IMR-90 (cell line): ENCODE measurements at places on chromosomes 12 and 14.

DNA sequence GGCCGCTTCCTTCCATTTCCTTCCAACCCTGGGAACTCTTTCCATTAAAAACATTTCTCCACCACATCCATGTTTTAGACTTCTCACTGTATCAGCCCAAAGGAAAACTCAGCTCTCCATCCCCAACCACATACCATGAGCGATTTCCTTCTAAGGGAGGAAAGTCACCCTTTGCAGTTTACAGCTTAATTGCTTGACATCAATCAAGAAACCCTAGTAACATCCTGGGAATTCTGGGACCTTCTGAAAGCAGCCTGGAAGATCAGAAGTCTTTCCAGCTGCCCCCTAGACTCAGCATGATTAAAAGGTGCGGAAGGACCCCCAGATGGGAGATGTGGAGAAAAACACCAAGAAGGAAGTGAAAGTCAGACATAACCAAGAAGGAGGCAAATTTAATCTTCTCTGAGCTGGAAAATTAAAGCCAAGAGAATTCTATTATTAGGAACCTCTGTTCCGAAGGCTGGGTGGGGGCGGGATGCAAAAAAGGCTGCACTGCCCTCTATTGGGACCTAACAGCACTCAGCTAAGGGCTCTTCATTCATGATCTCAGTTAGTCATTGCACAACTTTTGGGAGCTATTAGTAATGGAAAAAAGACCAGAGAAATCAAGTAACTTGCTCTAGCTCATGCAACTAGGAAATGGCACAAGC lies 73.3 kb upstream of the PLXNC1 start:
- no peaks in the 10 kb centered on the region for H3K36me3 ChIP-seq
- peak; percentile 89 for DNase-seq
- peaks cover 4% of the 10 kb centered on the region; the same call in 1 of the 2 replicates for H3K4me1 ChIP-seq
- no peak overlapping the region for H3K4me3 ChIP-seq
- no peak overlapping the region for H3K27ac ChIP-seq

DNA sequence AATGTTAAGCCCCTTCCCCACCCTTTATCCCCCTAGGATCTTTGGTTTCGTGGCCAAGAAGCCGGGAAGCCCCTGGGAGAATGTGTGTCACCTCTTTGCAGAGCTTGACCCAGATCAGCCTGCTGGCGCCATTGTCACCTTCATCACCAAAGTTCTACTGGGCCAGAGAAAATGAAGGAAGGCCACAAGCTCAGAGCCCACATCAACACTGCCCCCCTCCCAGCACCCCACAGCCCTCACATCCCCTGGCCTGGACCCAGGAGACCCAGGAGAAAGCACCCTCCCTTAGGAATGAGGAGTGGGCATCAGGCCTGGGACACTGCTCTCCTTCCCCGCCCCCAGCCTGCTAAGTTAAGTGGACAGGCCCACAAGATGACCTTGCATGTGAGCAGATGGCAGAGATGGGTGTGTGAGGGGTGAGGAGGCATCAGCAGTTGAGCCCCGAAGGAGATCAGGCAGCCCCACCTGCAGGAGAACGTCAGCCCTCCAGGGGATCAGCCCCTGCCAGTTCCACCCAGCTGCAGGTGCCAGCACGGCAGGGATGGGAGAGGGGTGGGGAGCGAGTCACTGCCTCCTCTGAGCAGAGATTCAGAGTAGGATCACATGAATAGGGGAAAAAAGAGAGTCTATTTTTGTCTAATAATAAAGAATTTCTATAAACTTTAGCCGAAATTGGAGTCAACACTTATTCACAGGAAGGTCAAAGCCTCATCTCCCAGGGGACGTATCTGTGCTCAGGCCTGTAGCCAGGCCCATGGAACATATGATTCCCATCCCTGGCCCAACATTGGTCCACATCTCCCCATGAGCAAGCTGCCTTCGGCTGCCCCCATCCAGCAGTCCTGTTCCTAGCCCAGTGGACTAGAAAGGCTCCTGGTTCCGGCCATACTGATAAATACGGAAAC lies 14.1 kb downstream of the TNS2 start:
- H3K36me3 ChIP-seq, result peaks cover 66% of the 10 kb centered on the region
- DNase-seq, result peak; percentile 74
- no peak overlapping the region for H3K4me3 ChIP-seq
- peaks cover 30% of the 10 kb centered on the region for H3K4me1 ChIP-seq
- peak overlapping the region; percentile 51 for H3K27ac ChIP-seq

DNA sequence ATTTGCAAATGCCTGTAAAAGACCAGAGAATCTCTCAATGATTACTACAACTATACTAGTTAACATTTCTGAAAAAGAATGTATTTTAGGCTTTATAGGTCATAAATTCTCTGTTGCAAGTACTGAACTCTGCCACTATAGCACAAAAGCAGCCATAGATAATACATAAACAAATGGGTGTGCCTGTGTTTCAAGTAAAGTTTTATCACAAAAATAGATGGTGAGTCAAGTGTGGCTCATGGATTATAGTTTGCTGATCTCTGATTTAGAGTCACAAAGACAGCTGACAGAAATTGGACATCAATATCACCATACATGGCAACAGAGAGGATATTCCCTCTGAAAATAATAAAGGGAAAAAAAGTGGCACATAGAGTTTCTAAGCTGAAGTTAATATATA lies 68.1 kb downstream of the FSCB start:
- H3K36me3 ChIP-seq, result no peaks in the 10 kb centered on the region
- H3K4me3 ChIP-seq, result no peak overlapping the region
- no peaks in the 10 kb centered on the region for H3K4me1 ChIP-seq
- DNase-seq, result no peak
- no peak overlapping the region for H3K27ac ChIP-seq
- H3K27me3 ChIP-seq, result no peaks in the 10 kb centered on the region

DNA sequence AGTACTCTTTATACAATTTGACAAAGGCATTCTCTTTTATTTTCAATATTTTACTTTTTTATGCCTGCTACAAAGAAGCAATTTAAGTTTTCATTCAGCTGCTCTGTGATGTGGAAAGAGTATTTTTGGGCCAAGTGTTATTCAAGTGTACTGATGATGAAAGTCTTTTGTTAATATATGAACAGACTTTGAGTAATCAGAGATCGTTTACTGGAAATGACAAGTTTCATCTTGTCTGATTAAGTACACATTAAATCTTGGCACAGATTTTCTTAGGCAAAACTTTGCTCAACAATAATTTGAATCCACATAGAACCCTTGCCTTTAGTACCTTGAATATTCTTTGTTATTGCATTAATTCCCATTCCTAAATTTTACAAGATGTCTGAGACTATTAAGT lies 13.3 kb upstream of the PZP start:
- no peak overlapping the region for H3K4me3 ChIP-seq
- no peaks in the 10 kb centered on the region for H3K4me1 ChIP-seq
- H3K27ac ChIP-seq, result no peak overlapping the region
- no peak for DNase-seq
- no peaks in the 10 kb centered on the region for H3K27me3 ChIP-seq
- H3K36me3 ChIP-seq, result no peaks in the 10 kb centered on the region

- peaks cover 20% of the 10 kb centered on the region for H3K36me3 ChIP-seq
- peaks cover 14% of the 10 kb centered on the region for H3K4me1 ChIP-seq
- H3K4me3 ChIP-seq, result no peak overlapping the region
- H3K27me3 ChIP-seq, result no peaks in the 10 kb centered on the region
- no peak overlapping the region for H3K27ac ChIP-seq
Observed at GRCh38 chr12:96221391-96221790, 27.2 kb downstream of the ELK3 start.

DNA sequence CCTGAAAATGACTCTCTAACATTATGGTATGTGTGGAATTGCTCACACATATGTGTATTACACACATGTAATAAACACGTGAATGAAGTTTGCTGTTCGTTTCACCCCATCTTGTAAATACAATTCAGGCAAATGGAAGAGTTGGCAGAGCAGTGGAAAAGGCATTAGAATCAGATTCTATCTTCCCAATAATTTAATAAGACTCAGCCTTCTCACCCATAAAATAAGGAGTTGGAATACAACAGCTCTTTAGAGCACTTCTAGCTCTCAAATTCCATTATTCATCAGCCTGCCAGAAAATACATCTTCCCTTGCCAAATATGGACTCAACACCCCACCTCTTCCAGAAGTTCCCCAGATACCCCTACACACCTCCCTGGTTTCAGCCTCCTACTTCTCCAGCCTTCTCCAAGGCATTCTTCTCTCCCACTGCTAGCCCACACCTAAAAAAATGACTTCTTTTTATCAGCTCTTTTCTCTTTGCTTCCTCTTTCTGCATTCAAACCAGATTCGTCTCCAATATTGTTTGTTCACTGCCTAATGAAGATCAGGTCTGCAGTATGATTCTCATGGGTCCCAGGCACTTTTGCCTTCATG lies 66.2 kb upstream of the DYRK2 start:
- no peaks in the 10 kb centered on the region for H3K36me3 ChIP-seq
- no peak overlapping the region for H3K27ac ChIP-seq
- H3K27me3 ChIP-seq, result peaks cover 2% of the 10 kb centered on the region; the same call in 1 of the 2 replicates
- no peak overlapping the region for H3K4me3 ChIP-seq

DNA sequence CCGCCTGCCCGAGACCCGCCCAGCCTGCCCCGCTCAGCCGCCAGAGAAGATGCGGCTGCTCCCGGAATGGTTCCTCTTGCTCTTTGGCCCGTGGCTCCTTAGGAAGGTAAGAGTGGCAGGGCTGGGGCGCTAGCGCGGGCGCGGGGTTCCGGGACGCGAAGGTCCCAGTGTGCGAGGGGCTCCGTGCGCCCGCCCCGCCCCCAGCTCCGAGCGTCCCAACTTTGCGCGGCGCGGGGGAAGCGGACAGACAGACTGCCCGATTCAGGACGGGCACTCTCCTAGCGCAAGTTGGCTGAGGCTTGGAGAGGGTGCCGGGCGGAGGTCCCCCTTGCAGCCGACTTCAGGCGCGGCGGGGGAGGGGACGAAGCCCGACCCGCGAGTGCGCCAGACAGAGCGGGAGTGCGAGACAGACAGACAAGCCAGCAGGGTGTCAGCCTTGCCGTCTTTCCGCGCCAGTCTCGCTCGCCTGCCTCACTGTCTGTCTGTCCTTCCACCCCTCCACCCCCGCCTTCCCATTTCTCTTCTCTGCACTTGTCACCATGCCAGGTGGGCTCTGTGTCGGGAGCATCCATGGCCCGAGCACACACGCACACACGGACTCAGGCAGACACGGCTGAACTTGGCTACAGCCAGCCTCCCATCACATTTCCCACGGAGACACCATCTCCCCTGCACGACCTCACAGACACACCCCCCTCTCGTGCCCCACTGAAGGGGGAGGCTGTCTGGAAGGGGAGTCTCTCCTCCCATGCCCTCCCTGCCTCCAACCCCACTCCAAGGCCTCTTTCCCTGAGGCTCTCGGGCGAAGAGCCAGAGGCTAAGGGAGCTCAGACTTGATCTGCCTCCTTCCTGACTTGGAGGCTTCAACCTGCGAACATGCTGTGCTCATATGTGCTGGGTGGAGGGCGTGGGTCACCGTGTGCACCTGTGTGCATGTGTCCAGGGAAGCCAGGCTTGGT lies 606 bp downstream of the NXPH4 start:
- DNase-seq, result no peak
- H3K4me3 ChIP-seq, result peak overlapping the region; percentile 73
- H3K36me3 ChIP-seq, result peaks cover 17% of the 10 kb centered on the region
- no peak overlapping the region; the same call in 1 of the 2 replicates for H3K27ac ChIP-seq
- peaks cover 7% of the 10 kb centered on the region for H3K4me1 ChIP-seq

GRCh38 chr12:79645235-79645630 lies 45.5 kb downstream of the PAWR start:
- no peak overlapping the region for H3K4me3 ChIP-seq
- no peak for DNase-seq

GRCh38 chr12:39866135-39866534 lies 239.7 kb downstream of the SLC2A13 start:
- no peak overlapping the region for H3K27ac ChIP-seq
- no peaks in the 10 kb centered on the region for H3K4me1 ChIP-seq
- no peaks in the 10 kb centered on the region for H3K36me3 ChIP-seq
